ENCODE measurements at places on chromosomes 16 and 17.

DNA sequence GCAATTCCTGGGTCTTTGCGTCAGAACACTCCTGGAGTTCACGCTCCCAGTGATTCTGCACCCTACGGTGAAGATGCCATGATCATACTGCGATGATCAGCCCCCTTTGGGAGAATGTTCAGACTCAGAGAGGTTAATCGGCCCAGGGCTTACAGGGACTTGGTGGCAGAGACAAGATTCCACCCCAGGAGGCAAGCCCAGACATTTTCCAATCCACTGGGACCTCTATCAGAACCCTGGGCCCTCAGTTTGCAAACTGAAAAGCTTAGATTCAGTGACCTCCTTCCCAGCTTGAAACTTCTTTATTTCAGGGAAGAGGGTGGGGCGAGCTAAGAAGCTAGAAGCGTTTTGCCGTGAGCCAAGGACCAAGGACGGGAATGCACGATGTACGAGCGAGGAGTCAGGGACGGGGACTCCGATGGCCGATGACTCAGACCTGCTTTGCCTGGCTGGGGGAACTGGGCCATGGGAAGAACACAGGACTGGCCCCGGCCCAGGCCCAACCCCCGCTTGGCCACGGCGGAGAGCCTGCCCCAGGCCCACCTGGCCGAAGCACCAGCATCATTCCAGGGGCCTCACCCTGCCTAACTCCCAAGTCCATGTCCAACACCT lies 34.7 kb downstream of the SOCS3 start:
- DNase-seq, result peak; percentile 47

- no peak for DNase-seq
Observed at GRCh38 chr16:25916037-25916436, 224.3 kb downstream of the HS3ST4 start.

DNA sequence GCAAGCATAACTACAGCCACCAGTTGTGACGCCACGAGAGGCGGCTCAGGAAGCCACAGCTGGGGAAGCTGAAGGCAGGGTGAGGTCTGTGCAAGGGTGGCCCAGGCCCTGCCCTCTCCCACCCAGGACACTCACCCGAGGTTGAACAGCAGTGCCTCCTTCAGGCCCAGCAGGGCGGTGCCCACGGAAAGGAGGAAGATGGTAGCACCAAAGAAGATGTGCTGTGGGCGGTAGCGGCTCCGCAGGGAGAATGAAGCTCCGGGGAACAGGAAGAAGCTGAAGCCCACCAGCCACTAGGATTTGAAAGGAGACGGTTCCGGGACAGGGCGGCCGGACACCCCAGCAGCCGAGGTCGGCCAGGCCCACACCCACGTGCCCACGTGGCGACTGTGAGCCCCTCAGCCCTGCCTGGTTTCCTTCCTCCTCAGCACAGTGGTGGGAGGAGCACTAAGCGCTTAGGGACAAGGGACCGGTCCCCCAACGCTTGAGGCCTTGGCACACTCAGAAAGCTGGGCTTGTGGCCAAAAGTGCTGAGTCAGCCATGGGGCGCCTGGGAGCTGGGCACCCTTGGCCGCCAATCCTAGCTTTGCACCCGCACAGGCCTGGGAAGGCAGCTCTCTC lies 11.0 kb downstream of the CYB561 start:
- no peak for DNase-seq

GRCh38 chr17:34840750-34841149 lies 120.5 kb downstream of the CCT6B start:
- DNase-seq, result no peak

- no peak for DNase-seq
Observed at GRCh38 chr16:68179855-68180254, 56.1 kb downstream of the ESRP2 start.

- no peak for DNase-seq
Observed at GRCh38 chr16:85674828-85675227, 13.9 kb downstream of the GINS2 start.

DNA sequence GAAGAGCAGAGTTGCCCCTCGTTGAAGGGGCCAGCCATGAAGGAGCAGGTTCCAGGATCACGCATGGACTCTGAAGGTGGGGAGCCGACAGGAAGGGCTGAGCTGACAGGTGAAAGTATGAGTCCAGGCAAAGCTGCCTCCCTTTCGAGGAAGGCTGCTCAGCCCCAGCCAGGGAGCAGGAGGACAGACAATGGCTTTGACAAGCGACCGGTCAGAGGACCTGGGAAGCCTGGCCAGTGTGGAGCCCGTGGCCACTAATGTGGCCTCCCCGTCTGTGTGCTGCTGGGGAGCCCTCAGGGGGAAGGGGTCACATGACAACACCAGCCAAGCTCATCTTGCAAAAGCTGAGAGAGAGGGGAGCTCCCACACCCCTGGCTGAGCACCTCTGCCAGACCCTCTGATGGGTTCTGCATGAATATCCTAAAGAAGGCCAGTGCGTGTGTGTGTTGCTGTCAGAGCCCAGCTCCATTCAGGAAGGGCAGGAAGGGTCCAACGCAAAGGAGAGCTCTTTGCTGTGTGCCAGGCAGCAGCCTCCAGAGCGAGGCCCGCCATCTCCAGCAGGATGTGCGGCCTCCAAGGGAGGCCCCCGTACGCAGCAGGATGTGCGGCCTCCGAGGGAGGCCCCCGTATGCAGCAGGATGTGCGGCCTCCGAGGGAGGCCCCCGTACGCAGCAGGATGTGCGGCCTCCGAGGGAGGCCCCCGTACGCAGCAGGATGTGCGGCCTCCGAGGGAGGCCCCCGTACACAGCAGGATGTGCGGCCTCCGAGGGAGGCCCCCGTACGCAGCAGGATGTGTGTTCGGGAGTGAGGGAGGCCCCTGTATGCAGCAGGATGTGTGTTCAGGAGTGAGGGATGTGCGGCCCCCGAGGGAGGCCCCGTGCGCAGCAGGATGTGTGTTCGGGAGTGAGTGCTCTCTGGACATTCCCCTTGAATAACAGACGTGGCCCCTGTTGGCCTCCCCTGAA lies 102.1 kb upstream of the CHMP6 start:
- no peak for DNase-seq

GRCh38 chr17:41779954-41780353 lies 6.6 kb downstream of the JUP start:
- DNase-seq, result no peak

DNA sequence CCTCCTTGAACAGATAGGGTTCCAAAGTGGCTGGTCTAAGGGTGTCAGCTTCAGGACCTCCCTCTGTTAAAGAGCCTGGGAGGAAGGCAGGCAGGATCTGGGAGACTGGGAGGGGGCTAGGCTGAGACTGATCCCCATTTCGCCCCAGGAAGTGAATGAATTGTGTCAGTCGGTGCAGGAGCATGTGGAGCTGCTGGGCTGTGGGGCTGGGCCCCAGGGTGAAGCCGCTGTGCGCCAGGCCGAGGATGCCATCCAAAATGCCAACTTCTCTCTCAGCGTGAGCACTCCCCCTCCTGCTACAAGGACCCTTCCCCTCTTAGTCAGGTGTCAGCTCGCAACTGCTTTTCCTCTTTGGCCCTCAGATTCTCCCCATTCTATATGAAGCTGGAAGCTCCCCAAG lies 6.1 kb downstream of the CARMIL2 start:
- no peak for DNase-seq

DNA sequence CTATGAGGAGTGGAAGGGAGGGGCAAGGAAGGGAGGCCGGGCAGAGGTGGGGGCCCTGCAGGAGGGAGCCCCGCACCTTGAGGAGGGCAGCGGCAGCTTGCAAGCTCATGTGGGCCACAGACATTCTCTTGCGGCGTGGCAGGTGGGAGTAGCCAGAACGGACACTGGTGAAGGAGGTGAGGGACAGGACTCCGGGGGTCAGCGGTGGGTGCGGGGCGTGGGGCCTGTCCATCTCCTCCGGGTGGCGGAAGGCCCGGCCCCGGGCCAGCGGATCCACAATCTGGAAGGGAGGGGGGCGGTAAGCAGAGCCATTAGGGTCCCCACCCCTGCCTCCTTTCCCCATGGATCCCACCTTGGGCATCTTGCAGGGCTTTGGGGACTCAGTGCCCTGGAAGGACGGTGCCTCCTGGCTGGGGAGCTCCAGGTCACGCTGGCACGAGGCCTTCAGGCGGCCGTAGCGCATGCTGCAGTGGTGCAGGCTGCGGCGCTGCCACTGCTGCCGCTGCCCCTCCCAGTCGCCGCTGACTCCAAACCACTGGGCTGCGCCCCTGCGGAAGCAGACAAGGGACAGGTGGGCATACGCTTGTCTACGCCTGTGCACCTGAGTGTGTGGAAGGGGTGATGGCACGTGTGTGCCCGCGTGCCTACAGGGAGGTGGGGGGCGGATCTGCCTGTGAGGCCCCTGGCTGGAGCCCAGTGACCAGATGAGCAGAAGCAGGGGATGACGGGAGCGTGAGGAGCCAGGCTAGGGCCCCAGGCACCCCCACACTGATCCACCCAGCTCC lies 11.5 kb downstream of the AANAT start:
- DNase-seq, result no peak

- DNase-seq, result no peak
Observed at GRCh38 chr17:11641521-11642275, 43.4 kb downstream of the DNAH9 start.

DNA sequence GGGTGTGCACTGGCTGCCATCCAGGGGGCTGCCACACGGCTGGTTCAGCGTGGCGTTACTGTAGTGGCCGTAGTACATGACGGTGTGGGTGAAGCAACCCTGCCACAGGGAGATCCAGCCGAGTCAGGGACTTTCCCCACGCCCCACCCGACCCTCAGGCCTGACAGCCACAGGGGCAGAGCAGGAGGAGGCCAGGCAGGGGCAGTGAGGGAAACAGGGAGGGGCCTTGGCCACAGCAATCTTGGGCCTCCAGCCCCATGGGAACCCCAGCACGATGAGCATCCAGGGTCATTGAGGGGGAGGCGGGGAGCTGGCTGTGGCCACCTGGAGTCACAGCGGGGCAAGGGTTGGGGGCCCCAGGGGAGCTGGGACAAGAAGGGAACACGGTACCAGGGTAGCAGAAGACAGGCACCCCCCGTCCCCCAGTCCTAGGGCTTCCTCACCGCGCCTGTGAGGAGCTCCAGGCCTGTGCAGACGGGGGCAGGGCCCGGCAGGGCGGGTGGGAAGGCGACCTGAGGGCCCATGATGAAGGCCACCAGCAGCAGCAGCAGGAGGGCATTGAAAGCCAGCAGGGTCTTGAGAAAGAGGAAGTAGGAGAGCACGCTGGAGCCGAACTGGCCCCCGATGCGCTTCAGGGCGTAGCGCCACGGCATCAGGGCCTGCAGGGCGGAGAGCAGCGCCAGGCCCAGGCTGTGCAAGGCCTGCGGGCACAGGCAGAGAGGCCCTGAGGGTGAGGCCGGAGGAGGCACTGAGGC lies 4.3 kb downstream of the TMC6 start:
- DNase-seq, result no peak

DNA sequence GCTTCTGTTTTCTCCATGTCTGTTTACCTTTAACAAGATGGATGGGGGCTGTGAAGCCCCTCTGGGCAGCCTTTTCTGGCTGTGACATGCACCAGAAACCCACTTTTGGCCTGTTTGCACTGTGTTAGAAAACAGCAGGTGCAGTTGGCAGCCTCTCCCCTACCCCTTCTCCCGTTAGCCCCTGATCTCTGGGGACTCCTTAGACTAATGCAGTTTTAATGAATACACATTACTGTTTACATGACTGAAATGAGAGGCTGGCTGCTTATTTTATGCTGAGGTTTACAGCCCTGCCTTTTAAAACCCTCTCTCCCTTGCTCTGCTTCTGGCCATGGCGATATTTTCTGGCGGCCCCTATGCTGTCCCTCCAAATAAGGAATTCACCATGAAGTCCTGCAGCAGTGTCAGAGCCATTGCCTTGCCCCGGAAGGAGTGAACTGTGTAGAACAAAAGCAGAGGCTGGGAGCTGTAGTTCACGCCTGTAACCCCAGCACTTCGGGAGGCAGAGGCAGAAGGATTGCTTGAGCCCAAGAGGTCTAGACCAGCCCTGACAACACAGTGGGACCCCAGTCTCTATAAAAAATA lies 79.3 kb downstream of the PRKCB start:
- DNase-seq, result no peak

DNA sequence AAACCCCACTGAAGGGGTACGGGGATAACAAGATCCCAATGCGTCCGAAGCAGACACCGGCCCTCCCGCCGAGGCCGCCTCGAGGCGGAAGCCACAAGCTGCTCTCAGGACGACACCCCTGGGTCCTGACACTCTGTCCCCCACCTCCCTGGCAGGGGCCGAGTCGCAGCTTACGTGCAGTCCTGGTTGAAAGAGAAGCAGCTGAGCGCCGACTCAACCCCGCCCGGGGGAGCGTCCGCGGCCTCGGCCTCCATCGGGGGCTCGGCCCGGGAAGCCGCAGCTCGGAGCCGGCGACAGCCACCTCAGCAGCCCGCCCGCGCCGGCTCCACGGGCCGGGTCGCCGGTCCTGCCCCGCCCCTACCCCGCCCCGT lies at the start of gene WIPI1:
TSS of gene WIPI1 (minus strand) at position 329 of the 371 bp plus-strand sequence. CDS start at position 254, 75 bp downstream.
- no peak for DNase-seq

GRCh38 chr16:628321-629061 lies 2.3 kb upstream of the WFIKKN1 start:
- no peak for DNase-seq

DNA sequence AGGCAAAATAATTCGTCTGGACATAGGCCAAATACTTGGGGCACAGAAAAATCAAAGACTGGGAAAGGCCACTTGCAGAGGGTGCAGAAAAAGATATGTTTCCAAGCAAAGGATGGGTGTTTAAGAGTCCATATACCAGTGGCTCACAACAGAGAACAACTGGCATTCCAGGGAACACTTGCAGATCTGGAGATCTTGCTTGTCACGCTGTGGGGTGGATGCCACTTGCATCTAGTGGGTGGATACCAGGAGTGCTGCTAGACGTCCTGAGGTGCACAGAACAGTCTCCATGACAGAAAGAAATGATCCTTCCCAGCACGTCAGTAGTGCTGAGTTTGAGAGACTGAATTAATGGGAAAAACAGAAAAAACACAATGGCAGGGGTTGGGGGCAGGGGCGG lies 8.4 kb downstream of the CBX8 start:
- DNase-seq, result no peak

DNA sequence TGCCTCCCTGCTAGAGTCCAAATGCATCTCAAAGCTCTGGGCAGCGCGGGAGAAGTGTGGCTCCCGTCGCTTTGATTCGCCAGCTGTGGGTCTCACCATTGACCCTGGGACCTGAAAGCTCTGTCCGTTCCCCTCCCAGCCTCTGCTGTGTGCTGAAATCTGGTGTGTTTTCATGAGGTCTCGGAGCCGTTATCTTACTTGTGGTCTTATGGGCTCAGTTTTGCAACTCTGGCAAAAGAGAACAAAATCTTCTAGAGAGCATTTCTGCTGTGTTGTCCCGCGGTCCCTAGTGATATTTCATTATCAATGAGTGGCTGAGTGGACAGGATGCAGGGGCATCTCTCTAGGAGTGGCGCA lies 13.3 kb downstream of the CRISPLD2 start:
- no peak for DNase-seq

GRCh38 chr17:61064087-61064951 lies 335.3 kb upstream of the TBX2 start:
- peak; percentile 3 for DNase-seq
